ENCODE measurements at places on chromosomes 5 and 9. TPM values are rescaled to one million over a fixed set of nuclear protein-coding genes. Genes with fewer than 3 reads are reported as not detected.

WNT8A gene
- total RNA-seq, result not detected

PRUNE2 gene
- total RNA-seq, result 0.06 TPM

TMEFF1 gene
- 1.3 TPM for total RNA-seq

GPR150 gene
- not detected for total RNA-seq

IL11RA gene
- total RNA-seq, result 5.6 TPM

NXNL2 gene
- 0.86 TPM for total RNA-seq

FAM163B gene
- not detected for total RNA-seq

BARHL1 gene
- total RNA-seq, result not detected

LHFPL2 gene
- 72.6 TPM for total RNA-seq

OR1J1 gene
- total RNA-seq, result not detected

SPAAR gene
- total RNA-seq, result not detected

PLAC8L1 gene
- total RNA-seq, result 0.26 TPM

MOB3B gene
- 8.6 TPM for total RNA-seq

PCDHB15 gene
- 0.05 TPM for total RNA-seq

AK3 gene
- total RNA-seq, result 59.5 TPM

RIMOC1 gene
- 12.3 TPM for total RNA-seq

PLEKHG4B gene
- total RNA-seq, result 1.2 TPM

SLC6A7 gene
- total RNA-seq, result not detected

SPINK14 gene
- not detected for total RNA-seq

EXOSC3 gene
- total RNA-seq, result 86.2 TPM

AMACR gene
- 14.8 TPM for total RNA-seq

PLAA gene
- 37.6 TPM for total RNA-seq

GDF9 gene
- total RNA-seq, result 0.14 TPM

GDNF gene
- total RNA-seq, result not detected

ADGRD2 gene
- total RNA-seq, result not detected

CNTLN gene
- total RNA-seq, result 5.7 TPM

ADAM19 gene
- 14.4 TPM for total RNA-seq

SPATA31A3 gene
- not detected for total RNA-seq

ANKRD31 gene
- total RNA-seq, result 0.08 TPM

TMEM232 gene
- not detected for total RNA-seq

ISL1 gene
- total RNA-seq, result 0.14 TPM

LCN10 gene
- not detected for total RNA-seq

RMND5B gene
- 29.8 TPM for total RNA-seq

SH2D3C gene
- not detected for total RNA-seq

PCDHGA4 gene
- 0.08 TPM for total RNA-seq

PDLIM7 gene
- total RNA-seq, result 83.6 TPM

NACC2 gene
- total RNA-seq, result 38.0 TPM

NRARP gene
- 4.4 TPM for total RNA-seq

PCDHB16 gene
- 0.05 TPM for total RNA-seq

PGM5 gene
- total RNA-seq, result not detected

TTC33 gene
- 16.1 TPM for total RNA-seq

TEX48 gene
- not detected for total RNA-seq

AHRR gene
- 4.3 TPM for total RNA-seq

OMD gene
- not detected for total RNA-seq

FBXW2 gene
- 38.9 TPM for total RNA-seq

RPL35 gene
- 3,328 TPM for total RNA-seq

NR5A1 gene
- total RNA-seq, result 0.09 TPM

RABEPK gene
- total RNA-seq, result 45.4 TPM

Data from A549 treated with GW870086 at 1 μM for 4 hours (cell line).